ENCODE measurements at places on chromosomes 2 and 18. TPM values are rescaled to one million over a fixed set of nuclear protein-coding genes. Genes with fewer than 3 reads are reported as not detected.

MYO3B gene
- total RNA-seq: 2.8 TPM

SPATA3 gene
- not detected for total RNA-seq

- DNase-seq: no peak
These were observed 146.3 kb upstream of the ZC3H15 start for GRCh38 chr2:186339716-186340115.

DNA sequence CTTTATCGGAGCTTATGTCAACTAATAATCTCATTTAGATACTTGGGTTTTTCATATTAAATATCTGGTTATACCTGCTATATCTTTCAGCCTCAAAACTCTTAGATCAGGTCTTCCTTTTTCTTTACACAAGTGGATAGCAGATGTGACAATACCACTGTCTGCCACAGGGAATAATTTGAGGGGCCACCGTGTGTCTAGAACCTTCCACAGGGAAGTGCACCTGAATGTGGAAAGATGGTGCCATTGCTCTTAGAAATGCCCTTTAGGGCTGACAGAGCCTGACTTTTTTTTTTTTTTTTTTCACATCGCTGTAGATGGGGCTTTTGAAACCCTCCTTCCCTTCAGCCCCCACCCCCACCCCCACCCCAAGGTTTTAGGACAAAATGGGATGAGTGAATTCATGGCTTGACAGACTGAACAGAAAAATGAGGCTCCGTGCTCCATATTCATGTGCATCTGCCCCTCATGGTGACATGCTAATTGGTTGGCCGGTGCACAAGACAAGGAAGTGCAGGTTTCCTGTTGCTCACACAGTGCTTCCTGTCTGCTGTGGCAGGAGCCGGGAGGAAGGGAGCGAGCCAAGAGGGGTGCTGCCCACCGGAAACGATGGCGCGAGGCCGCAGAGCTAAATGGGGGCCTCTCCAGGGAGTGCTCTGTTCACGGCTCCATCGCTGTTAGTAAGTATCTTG is 246.0 kb downstream of the LDLRAD4 start:
- DNase-seq: no peak

DNA sequence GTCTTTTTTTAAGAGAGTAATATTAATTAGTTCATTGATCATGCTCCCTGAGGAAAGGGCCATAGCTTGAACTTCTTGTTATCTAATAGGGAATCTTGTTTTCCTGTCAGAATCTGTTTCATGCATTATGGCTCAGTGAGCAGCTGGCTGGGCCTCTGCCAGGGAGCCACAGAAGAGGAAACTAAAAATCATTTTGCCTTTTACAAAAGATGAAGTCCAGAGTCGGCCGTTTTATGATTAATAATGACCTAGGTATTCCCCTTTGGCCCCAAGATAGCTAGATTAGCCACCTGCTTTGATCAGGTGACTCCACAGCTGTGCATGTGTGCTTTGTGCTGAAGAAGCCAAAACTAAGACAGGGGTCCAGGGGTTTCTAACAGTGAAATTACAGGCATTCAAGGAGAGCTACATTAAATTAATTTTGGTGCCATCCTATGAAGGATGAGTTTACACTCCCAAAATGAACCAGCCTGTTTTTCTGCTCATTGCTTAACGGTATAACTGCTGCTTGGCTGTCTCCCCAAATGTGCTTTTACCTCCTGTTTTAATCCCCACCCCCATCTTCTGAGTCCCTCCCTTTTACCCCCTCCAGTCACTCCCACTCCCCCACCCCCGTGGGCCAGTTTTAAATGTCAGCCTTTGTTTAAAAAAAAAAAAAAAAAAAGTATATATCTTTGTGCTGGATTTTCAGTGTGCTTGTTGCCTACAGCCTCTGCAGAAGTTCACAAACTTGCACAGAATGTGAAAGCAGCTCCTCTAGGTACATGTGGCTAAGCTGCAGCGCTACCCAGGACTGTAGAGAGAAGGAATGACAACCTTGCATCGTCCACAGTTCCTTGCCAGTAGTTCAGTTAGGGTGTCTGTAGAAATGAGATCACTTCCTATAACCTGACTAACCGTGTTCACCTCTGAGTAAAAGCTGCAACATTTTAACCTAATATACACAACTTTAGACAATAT is 93.1 kb downstream of the CABLES1 start:
- no peak for DNase-seq

Data from urinary bladder (tissue), 4 donors.